NCI-H510A (cell line): ENCODE measurements at places on chromosomes 13 and 19.

- no peak for DNase-seq
Observed at GRCh38 chr13:46403851-46404732, 17.0 kb upstream of the RUBCNL start.

DNA sequence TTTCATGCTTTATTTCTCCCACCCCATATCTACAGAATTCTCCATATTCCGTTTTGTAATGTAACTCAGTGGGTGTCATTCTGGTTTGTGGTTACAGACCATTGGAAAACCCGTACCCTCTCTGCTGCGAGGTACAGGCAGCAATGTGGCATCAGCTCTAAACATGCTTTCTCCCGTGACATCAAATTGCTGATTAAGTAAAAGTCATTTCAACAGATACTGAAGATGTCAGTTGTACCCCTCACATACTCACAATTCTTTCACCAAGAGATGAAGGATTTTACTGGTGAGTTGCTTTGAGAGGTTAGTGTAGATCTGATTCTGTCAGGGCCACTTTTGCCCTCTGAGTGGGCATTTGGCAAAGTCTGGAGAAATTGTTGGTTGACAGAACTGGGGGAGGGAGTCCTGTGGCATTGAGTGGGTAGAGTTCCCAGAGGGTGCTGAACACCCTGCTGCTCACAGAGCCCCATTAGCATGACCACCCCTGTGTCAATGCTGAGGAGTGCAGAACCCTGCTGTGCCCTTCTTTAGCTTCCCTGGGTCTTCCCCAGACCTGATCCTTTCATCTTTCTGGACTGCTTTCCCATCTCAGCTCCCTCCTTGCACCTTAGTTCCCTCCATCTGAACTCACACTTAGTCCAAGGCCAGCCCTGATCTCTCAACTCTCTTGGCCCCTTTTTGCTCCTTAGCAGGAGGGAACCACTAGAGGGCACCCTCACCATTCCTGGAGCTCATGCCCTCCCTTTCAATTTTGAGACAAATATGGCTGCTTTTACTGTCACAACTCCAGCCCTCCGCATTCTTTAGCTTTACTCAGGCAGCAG lies 39.9 kb upstream of the CEACAM8 start:
- no peak for DNase-seq

DNA sequence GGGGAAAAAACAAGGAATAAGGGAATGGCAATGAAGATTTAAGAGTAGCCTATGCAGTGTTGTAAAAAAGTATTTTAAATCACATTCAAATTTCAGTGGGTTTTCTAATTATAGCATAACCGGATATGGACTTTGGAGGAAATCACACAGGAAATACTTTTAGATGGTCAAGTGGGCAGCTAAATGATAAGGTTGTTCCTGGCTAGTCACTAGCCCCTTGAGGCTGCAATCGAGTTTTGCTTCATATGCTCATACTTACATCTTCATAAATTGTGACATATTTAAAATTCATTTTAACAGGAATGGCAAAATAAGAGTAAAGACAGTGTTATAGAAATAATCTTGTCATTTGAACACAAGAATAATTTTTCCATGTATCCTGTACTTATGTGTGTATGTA lies 88.9 kb downstream of the WDFY2 start:
- no peak for DNase-seq

GRCh38 chr19:10565028-10565566 lies 713 bp downstream of the KRI1 start:
- no peak for DNase-seq

- DNase-seq, result no peak
Observed at GRCh38 chr19:31671411-31672035, 322.3 kb upstream of the TSHZ3 start.
